ENCODE measurements at places on chromosomes 2 and 18.

GRCh38 chr18:3441290-3441689 is 8.7 kb upstream of the TGIF1 start:
- DNase-seq = no peak

GRCh38 chr2:229952256-229952835 is 30.0 kb downstream of the FBXO36 start:
- DNase-seq = no peak

DNA sequence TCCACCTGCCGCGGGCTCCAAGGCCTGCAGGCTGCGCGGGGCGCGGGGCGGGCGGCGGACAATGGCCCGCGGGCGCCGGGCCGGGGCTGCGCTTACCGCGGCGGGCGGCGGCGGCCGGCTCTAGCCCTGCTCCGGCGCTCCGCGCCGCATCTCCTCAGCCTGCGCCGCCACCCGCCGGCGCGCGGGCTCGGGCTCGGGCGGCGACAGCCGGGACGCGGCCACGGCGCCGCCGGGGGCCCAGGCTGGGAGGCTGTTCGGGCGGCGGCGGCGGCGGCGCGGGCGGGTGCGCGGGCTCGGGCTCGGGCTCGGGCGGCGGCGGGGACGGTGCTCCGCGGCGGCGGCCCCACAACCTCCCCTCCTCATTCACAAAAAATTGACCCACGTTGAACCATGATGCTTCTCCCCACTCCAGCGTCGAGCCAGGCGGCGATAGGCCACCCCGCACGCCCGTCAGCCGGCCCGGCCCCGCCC is at the start of gene HDAC4:
HDAC4 (minus strand) TSS at position 425 of the 471 bp plus-strand sequence. CDS start 48,321 bp downstream, outside the sequence.
- no peak for DNase-seq

DNA sequence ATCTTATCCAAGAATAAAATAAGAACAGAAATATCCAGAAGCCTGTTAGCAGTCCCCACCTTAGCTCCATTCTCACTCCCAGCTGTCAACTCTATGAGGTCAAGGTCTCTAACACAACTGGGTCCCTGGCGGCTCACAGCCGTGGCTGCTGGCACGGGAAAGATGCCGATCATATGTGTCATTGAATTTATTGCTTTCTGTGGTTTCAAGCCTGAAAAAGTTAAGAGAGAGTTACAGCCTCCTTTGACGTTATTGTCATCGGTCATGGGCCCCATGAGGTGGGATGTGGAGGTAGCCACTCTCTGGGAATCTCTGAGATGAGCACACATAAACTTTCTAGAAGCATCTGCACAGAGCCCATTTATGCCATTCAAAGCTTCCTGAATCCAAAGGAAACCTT is 28.7 kb upstream of the CABLES1 start:
- peak; percentile 80 for DNase-seq

- DNase-seq = no peak
Observed at GRCh38 chr2:219172231-219173154, 2.7 kb upstream of the SLC23A3 start.

DNA sequence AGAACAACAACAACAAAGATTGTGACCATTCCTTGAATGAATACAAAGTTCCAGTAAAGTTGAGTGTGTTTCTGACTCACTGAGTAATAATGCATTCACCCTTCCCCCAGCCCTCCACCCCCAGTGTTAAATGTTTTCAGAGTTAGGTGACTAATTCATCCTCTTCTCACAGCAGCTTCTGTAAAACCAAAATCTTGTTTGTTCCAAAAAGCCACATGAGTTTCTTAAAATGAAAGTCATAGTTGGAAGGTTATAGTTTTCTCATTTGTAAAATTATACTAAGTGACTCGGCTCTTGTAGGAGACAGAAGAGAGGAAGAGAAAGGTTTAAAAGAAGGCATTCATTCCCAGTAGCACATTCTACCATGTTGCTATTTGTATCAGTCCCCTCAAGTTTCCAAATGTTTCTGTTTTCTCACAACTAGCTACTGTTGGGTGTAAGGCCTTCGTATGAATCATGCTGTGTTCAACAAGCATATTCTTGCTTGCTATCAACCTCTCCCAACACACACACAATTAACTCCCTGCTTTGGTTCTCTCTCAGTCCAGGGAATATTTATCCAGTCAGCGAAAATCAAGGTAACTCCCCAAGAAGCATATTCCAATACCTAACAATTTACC is 75.3 kb downstream of the MBD2 start:
- DNase-seq = no peak

All from T1000 (cell line).